Cardiac muscle cell (in vitro differentiated cells and primary cell): ENCODE measurements at places on chromosomes 1 and 21. TPM values are rescaled to one million over a fixed set of nuclear protein-coding genes. Genes with fewer than 3 reads are reported as not detected.

The LCE1E gene
- polyA plus RNA-seq: not detected in 2 replicates

The S100A14 gene
- 0.70 and 1.9 TPM in 2 replicates for polyA plus RNA-seq

The LRRIQ3 gene
- polyA plus RNA-seq: 1.0 and 2.1 TPM in 2 replicates

The RPE65 gene
- 0.67 TPM in 1 of 2 replicates, not detected in the other for polyA plus RNA-seq

The SPRR2F gene
- polyA plus RNA-seq: 13.9 and 25.7 TPM in 2 replicates

The SMYD2 gene
- 46.6 and 65.7 TPM in 2 replicates for polyA plus RNA-seq

The PLD5 gene
- 0.06 and 0.21 TPM in 2 replicates for polyA plus RNA-seq

The GNAT2 gene
- polyA plus RNA-seq: 0.22 TPM in 1 of 2 replicates, not detected in the other

The A3GALT2 gene
- 0.57 TPM in 1 of 2 replicates, not detected in the other for polyA plus RNA-seq

The CDC14A gene
- 9.6 and 14.3 TPM in 2 replicates for polyA plus RNA-seq

The NBPF10 gene
- polyA plus RNA-seq: 0.86 and 0.87 TPM in 2 replicates

The CSF3R gene
- polyA plus RNA-seq: 3.3 and 4.8 TPM in 2 replicates

The CD164L2 gene
- 0.35 and 0.62 TPM in 2 replicates for polyA plus RNA-seq

The FAM151A gene
- polyA plus RNA-seq: 0.18 and 0.32 TPM in 2 replicates

The TDRD5 gene
- polyA plus RNA-seq: not detected in 2 replicates

The PRAMEF12 gene
- not detected in 2 replicates for polyA plus RNA-seq

The LCE1F gene
- not detected in 2 replicates for polyA plus RNA-seq

GRCh38 chr21:26846036-26846931, 1.1 kb upstream of the ADAMTS1 start:
- DNase-seq: peak; percentile 93

- DNase-seq: no peak
Measured at GRCh38 chr1:34266127-34266951, 89.6 kb downstream of the C1orf94 start.

DNA sequence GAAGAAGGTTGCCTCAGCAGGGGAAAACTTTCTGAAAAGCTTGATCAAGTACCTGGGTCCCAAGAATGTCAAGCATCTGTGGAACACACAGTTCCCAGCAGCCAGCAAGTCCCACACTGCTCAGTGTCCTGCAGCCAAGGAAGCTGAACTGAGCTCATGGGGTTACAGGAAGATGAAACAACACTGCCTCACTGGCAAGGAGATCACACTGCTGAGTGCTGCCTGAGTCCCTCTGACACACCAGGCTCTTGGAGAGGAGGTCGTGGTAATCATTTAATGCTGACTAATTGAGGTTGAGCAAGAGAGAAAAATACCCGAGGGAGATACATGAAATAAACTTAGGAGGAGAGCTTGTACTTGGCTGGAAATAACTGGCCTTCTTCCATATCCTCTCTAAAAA, 75.2 kb downstream of the MPZL1 start:
- peak; percentile 99 for DNase-seq

GRCh38 chr1:85224734-85225623, 24.2 kb upstream of the SYDE2 start:
- DNase-seq: no peak

- no peak for DNase-seq
Measured at GRCh38 chr1:198932351-198932991, 293.6 kb downstream of the PTPRC start.

GRCh38 chr1:214472364-214472763, 79.0 kb downstream of the PTPN14 start:
- DNase-seq: no peak

DNA sequence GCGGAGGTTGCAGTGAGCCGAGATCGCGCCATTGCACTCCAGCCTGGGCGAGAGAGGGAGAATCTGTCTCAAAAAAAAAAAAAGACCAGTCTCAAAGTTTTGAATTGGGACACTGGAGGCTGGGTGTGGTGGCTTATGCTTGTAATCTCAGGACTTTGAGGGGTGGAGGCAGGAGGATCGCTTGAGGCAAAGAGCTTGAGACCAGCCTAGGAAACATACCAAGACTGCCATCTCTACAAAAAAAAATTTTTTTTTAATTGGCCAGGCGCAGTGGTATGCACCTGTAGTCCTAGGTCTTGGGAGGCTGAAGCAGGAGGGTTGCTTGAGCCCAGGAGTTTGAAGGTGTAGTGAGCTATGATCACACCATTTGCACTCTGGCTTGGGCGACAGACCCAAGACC, 3.9 kb downstream of the ZBTB8B start:
- DNase-seq: no peak

DNA sequence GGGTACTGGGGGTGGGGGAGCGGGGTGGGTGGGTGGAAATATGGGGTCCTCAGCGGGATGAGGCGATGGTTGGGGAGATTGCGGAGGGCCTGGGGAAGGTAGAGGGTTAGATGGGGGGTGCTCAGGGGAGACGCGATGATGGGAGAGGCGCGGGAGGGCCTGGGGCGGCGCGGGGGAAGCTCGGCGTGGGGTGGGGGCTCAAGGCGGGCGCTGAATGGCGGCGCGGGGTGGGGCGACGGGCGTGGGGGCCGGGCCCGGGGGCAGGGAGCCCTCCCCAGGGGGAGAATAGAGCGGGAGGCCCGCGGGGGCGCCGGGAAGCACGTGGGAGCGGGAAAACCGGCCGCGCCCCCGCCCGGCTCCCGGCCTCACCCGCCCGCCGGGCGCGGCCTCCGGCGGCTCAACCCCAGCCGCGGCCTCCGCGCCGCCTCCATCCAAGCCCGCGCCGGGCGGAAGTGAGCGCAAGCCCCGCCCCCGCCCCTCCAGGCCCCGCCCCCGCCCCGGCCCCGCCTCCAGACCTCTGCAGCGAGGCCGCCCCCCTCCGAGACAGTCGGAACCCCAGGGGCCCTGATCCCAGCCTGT, at the start of gene FAAP20:
TSS of gene FAAP20 (minus strand) at position 454 of the 579 bp plus-strand sequence. CDS start at position 431, 23 bp downstream.
- DNase-seq: peak; percentile 82

DNA sequence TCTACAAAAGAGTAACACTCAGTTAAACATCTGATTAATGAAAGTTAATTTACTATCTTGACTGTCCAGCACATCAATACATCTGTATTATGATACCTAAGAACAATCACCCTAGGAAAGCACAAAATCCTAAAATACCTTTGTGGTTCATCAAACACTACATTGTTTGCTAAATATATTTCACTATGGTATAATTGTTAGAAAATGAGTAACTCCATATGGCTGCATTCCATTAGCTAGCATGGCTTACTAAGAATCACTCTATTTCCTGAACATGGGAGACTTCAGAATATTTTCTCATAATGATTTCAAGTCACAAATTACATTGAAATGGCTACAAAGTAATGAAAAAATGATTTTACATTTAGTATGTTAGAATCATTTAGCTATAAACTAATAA, 12.5 kb downstream of the TRMT1L start:
- peak; percentile 13 for DNase-seq

- no peak for DNase-seq
Measured at GRCh38 chr1:43539726-43540434, 9.2 kb downstream of the PTPRF start.

DNA sequence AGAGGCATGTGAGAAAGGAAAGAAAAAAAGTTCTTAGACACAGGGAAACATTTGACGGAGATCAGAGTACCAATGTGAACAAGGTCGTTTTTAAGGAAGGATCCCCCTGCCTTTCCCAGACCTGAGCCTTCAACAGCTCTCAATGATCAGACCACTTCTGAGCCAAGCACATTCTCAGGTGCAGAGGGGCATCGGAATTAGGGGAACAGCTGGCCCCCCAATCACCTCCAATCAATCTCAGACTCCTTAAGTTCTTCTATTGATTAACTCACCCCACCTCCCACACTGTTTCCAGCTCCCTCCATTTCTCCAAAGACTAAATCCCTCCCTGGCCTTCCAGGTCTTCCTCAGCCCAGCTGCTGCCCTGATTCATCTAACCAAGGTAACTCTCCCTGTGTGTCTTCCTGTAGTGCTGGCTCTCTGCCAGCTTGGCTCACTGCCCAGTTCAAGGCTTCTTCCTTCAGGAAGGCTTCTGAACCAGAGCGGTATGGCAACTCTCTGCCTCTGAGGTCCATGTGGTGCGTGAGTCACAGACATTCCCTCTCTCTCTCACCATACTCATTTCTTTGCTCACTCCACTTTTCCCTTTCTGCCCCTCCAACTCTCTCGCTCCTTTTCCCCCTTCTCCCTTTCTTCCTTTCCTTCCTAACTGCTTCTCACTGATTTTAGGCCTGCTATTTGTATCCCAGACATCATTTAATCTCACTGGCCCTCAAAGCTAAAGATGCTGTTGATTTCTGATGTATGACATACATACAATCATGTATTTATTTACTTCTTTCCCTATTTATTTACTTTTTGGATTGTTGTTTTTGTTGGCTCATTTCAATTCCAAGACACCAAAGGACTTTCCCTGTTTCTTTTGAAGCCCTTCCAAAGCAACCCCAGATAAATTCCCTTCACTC, 18.1 kb downstream of the CFAP45 start:
- peak; percentile 43 for DNase-seq

GRCh38 chr1:45243476-45244343, 37.3 kb upstream of the ZSWIM5 start:
- DNase-seq: peak; percentile 13

GRCh38 chr1:38815903-38816627, 43.5 kb downstream of the RRAGC start:
- DNase-seq: no peak

GRCh38 chr21:37561506-37561905, 194.9 kb downstream of the DYRK1A start:
- DNase-seq: no peak

DNA sequence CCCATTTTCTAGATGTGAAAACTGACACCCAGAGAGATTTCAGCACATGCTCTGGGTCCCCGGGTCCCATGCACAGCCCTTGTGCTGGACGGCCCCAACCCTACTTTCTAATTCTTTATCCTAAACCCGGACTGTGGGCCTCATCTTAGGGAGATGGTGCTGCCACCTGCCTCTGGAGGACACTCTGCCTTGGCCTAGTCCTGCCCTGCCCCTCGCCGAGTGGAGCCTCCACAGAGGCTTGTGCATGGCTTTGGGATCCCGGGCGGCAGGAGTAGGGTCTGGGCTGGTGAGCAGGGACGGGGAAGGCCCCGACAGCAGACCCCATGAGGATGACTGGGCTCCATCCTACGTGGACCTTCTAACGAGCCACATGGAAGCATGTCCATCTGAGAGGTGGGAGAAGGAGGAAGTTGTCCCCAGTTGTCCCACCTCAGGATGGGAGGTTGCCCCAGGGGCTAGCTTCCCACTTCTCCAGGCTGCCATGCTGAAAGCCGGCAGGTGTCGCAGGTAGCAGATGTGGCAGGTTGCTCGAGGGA, 12.4 kb downstream of the MX2 start:
- DNase-seq: no peak

GRCh38 chr1:86450847-86451246, 17.9 kb upstream of the CLCA1 start:
- no peak for DNase-seq

GRCh38 chr1:200153277-200154055, 126.0 kb downstream of the NR5A2 start:
- DNase-seq: no peak

DNA sequence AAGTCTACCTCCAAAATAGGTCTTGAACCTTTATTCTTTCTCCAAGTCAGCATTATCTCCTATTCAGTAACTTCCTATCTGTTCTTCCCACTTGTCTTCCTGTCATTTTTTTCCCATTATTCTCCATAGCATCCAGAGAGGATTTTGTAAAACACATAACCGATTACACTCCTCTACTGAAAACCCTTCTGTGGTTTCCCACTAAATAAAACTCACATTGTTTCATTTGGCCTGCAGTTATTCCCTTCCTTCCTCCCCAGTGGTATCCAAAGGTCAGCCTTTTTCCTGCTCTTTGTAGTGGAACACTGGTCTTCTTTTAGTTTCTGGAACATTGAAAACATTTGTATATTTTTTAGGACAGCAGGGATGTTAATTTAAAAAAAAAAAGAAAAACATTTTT, 266.0 kb downstream of the GPR52 start:
- DNase-seq: peak; percentile 2

- DNase-seq: no peak
Measured at GRCh38 chr1:152053375-152053774, 16.6 kb upstream of the S100A11 start.

DNA sequence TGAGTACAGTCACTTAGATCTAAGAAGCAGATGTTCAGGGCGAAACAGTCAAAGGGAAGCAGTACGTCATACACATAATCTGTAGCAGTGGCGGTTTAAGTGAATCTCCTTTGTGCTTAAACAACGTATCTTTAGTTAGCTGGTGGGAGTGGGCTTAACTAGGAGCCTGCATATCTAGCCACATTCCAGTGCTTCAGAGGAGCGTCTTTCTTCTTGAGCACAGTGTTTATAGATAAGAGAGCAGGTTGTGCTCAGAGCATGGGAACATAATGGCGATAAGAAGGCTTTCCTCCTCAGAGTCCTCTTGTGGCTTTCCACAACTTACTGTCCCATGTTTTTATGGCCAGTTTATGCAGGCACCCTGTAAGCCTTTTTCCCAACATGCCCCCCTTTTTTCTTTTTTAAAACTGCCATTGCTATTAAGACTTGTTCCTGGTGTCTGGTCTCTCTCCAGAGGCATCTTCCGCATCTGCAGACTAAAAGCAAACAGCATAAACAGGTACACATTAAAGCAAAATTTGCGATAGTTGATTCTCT, 3.2 kb downstream of the DAP3 start:
- DNase-seq: no peak

- DNase-seq: no peak
Measured at GRCh38 chr1:22383526-22384294, 67.9 kb upstream of the ZBTB40 start.

GRCh38 chr1:119739150-119739549, 27.4 kb downstream of the PHGDH start:
- DNase-seq: peak; percentile 33

- no peak for DNase-seq
Measured at GRCh38 chr1:224585051-224585450, 31.1 kb upstream of the CNIH3 start.

DNA sequence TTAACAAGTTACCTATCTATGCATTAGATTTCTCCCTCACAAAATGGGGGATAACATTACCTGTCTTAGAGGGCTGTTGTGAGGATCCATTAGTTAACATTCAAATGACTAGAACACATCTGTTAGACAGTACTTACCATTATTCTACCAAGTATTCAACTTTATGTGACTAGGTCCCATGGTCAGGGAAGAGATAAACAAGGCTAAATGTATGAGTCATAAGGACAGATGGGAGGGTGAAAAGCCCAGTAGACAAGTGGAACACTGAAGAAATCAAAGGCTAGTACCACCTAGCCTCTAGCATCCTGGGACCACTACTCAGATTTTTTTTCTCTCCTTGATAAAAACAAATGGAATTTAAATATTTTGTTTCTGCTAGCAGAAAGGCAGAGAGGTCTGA, 9.0 kb upstream of the VHLL start:
- no peak for DNase-seq

DNA sequence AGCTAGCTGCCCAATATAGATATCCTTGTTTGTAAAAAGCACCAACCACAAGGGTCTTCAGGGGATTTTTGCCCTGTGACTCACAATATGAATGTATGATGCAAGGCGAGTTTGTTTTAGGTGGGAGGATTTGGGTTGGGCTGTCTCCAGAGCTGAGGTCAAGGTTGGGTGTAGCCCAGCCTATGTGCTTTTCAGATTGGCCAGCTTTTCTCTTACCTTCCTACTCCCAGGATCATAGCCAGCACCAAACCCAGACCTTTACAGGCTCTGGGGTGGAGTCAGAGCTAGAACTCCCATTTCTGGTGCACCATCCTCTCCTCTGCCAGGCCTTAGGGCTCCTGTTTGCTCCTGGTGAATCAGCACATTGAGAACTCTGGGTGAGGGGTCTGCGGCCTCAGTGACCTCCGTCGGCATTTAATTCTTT, 55.6 kb upstream of the GCLM start:
- DNase-seq: peak; percentile 67

- no peak for DNase-seq
Measured at GRCh38 chr1:16235944-16236510, 956 bp downstream of the CPLANE2 start.

- peak; percentile 6 for DNase-seq
Measured at GRCh38 chr1:244665771-244666217, 12.9 kb downstream of the DESI2 start.
